Ovary (tissue), 10 donors: ENCODE measurements at places on chromosomes 2 and 18. TPM values are rescaled to one million over a fixed set of nuclear protein-coding genes. Genes with fewer than 3 reads are reported as not detected.

TRIM54 gene
- 0.20 TPM for polyA plus RNA-seq

PRSS56 gene
- polyA plus RNA-seq, result not detected

LRRTM1 gene
- 0.25 TPM for polyA plus RNA-seq

WNT10A gene
- polyA plus RNA-seq, result 0.13 TPM

CFAP53 gene
- 1.2 TPM for polyA plus RNA-seq

SMYD1 gene
- not detected for polyA plus RNA-seq

SEMA4C gene
- 46.9 TPM for polyA plus RNA-seq

ARHGAP15 gene
- 10.0 TPM for polyA plus RNA-seq

ZNF804A gene
- 0.28 TPM for polyA plus RNA-seq

C2orf80 gene
- not detected for polyA plus RNA-seq

GALR1 gene
- polyA plus RNA-seq, result not detected

AQP12A gene
- not detected for polyA plus RNA-seq

FSHR gene
- polyA plus RNA-seq, result 1.2 TPM

CCDC68 gene
- polyA plus RNA-seq, result 11.2 TPM

MATN3 gene
- polyA plus RNA-seq, result 2.2 TPM

RAB27B gene
- 1.9 TPM for polyA plus RNA-seq

POU3F3 gene
- not detected for polyA plus RNA-seq

CROCC2 gene
- polyA plus RNA-seq, result not detected

NXPH2 gene
- polyA plus RNA-seq, result 3.2 TPM

PDE1A gene
- 17.8 TPM for polyA plus RNA-seq

TIA1 gene
- 89.0 TPM for polyA plus RNA-seq

E2F6 gene
- 9.9 TPM for polyA plus RNA-seq

LRRC30 gene
- not detected for polyA plus RNA-seq

SLC11A1 gene
- 0.83 TPM for polyA plus RNA-seq

PROM2 gene
- polyA plus RNA-seq, result 0.37 TPM

POTEJ gene
- not detected for polyA plus RNA-seq

UGT1A4 gene
- not detected for polyA plus RNA-seq

L3MBTL4 gene
- 5.4 TPM for polyA plus RNA-seq

MYO1B gene
- polyA plus RNA-seq, result 32.1 TPM

COL4A4 gene
- 1.5 TPM for polyA plus RNA-seq

UGT1A5 gene
- not detected for polyA plus RNA-seq

FMNL2 gene
- 37.9 TPM for polyA plus RNA-seq

UBE2F gene
- 48.4 TPM for polyA plus RNA-seq

SGPP2 gene
- polyA plus RNA-seq, result 0.22 TPM

C2orf69 gene
- 4.8 TPM for polyA plus RNA-seq

VIL1 gene
- polyA plus RNA-seq, result not detected

WIPF1 gene
- 13.3 TPM for polyA plus RNA-seq

GALNT1 gene
- polyA plus RNA-seq, result 20.5 TPM

UGT1A10 gene
- not detected for polyA plus RNA-seq

BUB1 gene
- 1.4 TPM for polyA plus RNA-seq

KCNG2 gene
- polyA plus RNA-seq, result 0.10 TPM

ANO7 gene
- 0.87 TPM for polyA plus RNA-seq

KLHL14 gene
- 0.50 TPM for polyA plus RNA-seq

TCF23 gene
- 56.1 TPM for polyA plus RNA-seq

EMX1 gene
- 0.28 TPM for polyA plus RNA-seq

SERPINB10 gene
- not detected for polyA plus RNA-seq

MYCN gene
- 2.7 TPM for polyA plus RNA-seq

ANXA4 gene
- 71.8 TPM for polyA plus RNA-seq
